ENCODE measurements at places on chromosomes 7 and 10. TPM values are rescaled to one million over a fixed set of nuclear protein-coding genes. Genes with fewer than 3 reads are reported as not detected.

- peak; percentile 27 for DNase-seq
- H3K4me3 ChIP-seq, result no peak overlapping the region
- no peaks in the 10 kb centered on the region for H3K36me3 ChIP-seq
- no peak overlapping the region for H3K27ac ChIP-seq
- H3K27me3 ChIP-seq, result no peaks in the 10 kb centered on the region
- no peaks in the 10 kb centered on the region for H3K4me1 ChIP-seq
Observed at GRCh38 chr10:47444047-47444446, 39.9 kb downstream of the ANXA8 start.

GRCh38 chr7:32905175-32905662 lies 13.7 kb upstream of the KBTBD2 start:
- DNase-seq, result no peak
- no peak overlapping the region for H3K4me3 ChIP-seq
- H3K4me1 ChIP-seq, result no peaks in the 10 kb centered on the region

GRCh38 chr10:79347894-79348639 lies 798 bp downstream of the PPIF start:
- peak; percentile 82 for DNase-seq
- H3K4me1 ChIP-seq, result peaks cover 2% of the 10 kb centered on the region
- peak overlapping the region; percentile 88 for H3K4me3 ChIP-seq
- H3K36me3 ChIP-seq, result no peaks in the 10 kb centered on the region

DNA sequence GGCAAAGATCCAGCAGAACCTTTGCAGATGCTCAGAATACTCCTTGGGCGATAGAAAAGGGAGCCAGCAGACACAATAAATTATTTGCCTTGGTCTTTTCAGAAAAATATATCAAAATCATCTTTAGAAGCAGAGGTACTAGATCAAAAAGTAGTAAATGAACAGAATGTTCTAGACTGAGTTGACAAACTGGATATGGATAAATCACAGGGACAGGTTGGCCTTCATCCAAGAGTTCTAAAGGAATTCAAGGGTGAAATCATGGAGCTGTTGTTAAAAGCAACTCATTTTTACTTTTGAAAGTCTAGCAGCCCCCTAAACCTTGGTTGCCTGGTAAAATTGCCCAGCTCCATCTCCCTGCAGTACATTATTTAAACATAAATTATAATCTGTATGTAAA lies 99.1 kb downstream of the PLCE1 start:
- no peaks in the 10 kb centered on the region for H3K27me3 ChIP-seq
- no peaks in the 10 kb centered on the region for H3K4me1 ChIP-seq
- H3K36me3 ChIP-seq, result no peaks in the 10 kb centered on the region

DNA sequence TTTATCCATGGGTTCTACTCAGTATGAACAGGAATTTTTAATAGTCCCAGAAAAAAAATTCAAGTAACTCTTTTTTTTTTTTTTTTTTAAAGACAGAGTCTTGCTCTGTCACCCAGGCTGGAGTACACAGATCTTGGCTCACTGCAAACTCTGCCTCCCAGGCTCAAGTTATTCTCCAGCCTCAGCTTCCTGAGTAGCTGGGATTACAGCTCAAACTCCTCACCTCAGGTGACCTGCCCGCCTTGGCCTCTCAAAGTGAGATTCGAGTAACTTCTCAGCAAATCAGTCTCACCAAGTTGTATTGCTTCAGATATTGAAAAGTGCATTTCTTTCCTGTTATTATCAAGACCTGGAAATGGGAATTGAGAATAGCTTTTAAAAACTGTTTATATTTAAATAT lies 281.2 kb upstream of the MINDY3 start:
- H3K27me3 ChIP-seq, result no peaks in the 10 kb centered on the region
- DNase-seq, result no peak
- no peak overlapping the region for H3K4me3 ChIP-seq
- H3K36me3 ChIP-seq, result no peaks in the 10 kb centered on the region
- no peak overlapping the region for H3K27ac ChIP-seq

The LRRD1 gene
- total RNA-seq, result not detected

The ELN gene
- 15.9 TPM for total RNA-seq

- no peak overlapping the region for H3K4me3 ChIP-seq
- H3K27ac ChIP-seq, result no peak overlapping the region
- H3K36me3 ChIP-seq, result no peaks in the 10 kb centered on the region
- H3K27me3 ChIP-seq, result no peaks in the 10 kb centered on the region
- DNase-seq, result no peak
Observed at GRCh38 chr7:129607471-129608120, 3.9 kb upstream of the NRF1 start.

The GPRIN2 gene
- total RNA-seq, result 39.9 TPM

The UCMA gene
- not detected for total RNA-seq

DNA sequence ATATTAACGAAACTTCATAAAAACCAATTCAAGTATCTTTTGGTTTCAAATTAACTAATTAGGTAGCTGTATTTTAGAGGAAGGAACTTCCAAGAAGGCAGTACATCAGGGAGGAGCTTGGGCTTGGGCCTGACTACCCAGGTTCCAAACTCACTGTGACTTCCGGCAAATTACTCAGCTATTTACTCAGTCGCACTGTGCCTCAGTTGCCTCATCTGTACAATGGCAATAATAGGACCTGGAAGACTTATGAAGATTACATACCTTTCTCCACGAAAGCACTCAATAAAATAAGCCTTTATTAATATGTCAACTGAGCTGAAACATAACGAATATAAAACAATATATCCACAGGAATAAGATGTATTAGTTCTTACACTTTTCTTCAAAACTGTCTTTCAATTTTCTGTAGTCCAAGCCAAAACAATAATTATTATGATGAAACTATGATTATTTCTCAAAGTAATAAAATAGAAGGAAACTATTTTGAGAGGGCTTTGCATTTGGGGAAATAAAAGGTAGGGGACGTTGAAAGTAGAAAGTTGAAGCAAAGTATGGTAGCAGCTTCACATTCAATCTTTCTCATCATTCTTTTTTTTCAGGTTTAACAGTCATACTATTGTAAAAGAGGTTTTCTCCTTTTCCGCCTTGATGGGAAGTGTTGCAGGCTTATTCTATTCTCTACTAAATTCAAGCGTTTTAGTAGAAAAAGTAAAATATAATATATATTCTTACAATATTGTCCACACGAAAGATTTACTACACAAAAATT lies 10.5 kb upstream of the EBLN1 start:
- H3K36me3 ChIP-seq, result no peaks in the 10 kb centered on the region
- no peaks in the 10 kb centered on the region for H3K27me3 ChIP-seq
- H3K4me1 ChIP-seq, result no peaks in the 10 kb centered on the region

- H3K27me3 ChIP-seq, result no peaks in the 10 kb centered on the region
- H3K4me3 ChIP-seq, result no peak overlapping the region
- H3K4me1 ChIP-seq, result peaks cover 9% of the 10 kb centered on the region
- no peaks in the 10 kb centered on the region for H3K36me3 ChIP-seq
Observed at GRCh38 chr7:137970253-137970975, 31.5 kb downstream of the CREB3L2 start.

DNA sequence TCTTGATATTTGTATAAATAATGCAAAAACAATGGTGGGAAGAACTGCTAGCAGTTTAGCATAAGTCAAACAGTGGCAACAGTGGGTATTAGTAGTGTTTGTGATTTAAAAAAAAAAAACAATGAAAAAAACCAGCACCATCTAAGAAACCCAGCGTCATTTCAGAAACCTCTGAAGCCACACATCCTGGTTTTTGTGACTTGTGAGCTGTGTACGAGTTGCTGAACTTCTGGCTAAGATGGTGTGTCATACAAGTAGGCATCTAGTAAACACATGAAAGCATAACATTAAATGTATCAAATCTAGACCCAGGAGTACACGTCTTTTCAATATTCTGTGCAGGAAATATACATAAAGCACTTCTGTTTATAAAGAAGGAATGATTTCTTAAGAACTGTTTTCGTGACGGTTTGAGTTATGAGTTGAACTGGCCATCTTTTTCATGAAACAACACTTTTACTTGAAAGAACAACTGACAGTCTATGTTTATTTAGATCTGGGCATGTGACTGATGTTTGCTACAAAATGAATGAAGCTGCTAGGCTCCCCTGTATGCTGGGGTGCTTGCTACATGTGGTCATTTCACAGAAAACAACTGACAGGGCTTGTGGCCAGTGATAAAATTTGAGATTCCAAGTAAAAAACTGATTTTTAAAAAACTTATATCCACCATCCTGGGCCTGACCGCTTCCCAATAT lies 143.5 kb downstream of the PIP4K2A start:
- H3K27me3 ChIP-seq, result no peaks in the 10 kb centered on the region
- no peak for DNase-seq
- no peak overlapping the region for H3K27ac ChIP-seq
- no peak overlapping the region for H3K4me3 ChIP-seq
- H3K36me3 ChIP-seq, result no peaks in the 10 kb centered on the region
- no peaks in the 10 kb centered on the region for H3K4me1 ChIP-seq

DNA sequence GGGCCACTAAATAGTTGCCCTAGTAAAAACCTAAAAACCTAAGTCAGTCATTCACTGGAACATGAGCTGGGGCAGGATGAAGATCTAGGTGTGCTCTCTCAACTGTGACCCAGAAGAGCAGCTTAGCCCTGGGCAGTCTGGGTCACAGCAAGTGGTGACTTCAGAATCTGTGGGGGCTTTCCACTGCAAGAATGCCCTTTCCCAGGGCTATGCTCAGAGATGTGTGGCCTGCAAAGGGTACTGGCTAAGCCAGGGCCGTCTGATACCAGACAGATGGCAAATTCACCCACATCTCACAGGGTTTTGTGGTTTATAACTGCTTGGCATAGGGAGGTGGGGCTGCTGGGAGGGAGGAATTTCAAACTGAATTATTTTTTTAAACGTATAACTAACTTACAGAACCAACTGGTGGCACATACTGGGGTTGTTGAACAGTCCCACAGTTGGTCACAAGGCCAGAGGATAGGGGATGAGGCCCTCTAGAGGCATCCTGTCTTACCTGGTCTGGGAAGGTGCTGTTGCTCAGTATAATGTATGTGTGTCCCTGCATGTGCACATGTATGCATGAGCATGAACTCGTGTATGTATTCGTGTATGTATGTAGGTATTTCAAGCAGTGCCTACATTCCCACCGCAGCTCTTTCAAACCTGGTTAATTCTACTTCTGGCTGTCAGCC lies 63.2 kb downstream of the PRPF18 start:
- peaks cover 58% of the 10 kb centered on the region for H3K36me3 ChIP-seq
- H3K4me3 ChIP-seq, result no peak overlapping the region
- H3K27ac ChIP-seq, result no peak overlapping the region

DNA sequence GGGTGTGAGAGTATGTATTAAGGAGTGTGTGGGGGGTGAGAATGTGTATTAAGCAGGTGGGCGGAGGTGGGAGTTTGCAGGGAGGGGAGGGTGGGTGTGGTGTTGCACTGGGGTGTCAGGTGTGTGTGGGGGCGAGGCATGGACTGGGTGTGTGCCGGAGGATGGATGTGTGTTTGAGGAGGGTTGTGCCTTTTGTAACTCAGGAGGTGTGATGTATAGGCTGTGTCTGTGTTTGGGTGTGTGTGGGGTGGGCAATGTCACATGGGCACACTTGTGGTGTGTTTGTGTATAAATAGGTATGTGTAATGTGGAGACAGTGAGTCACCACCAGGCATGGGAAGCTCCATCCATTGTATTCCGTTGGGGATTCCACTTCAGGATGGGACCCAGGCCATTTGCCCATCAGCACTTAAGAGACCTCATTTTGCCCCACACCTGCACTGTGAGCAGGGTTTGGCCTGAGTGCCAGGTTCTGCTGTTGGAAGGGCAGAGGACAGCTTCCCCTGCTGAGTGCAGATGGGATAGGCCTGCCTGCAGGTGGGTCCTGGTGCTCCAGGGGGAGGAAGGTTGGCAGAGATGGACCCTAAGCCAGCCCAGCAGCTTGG lies 5.8 kb downstream of the UNC5B start:
- peak overlapping the region; percentile 21 for H3K27ac ChIP-seq
- no peaks in the 10 kb centered on the region for H3K27me3 ChIP-seq
- peak overlapping the region; percentile 57 for H3K4me3 ChIP-seq
- H3K4me1 ChIP-seq, result no peaks in the 10 kb centered on the region

GRCh38 chr7:106717254-106717954 lies 56.4 kb upstream of the CCDC71L start:
- H3K4me1 ChIP-seq, result peaks cover 2% of the 10 kb centered on the region
- no peaks in the 10 kb centered on the region for H3K36me3 ChIP-seq
- H3K27me3 ChIP-seq, result no peaks in the 10 kb centered on the region
- H3K27ac ChIP-seq, result peak overlapping the region; percentile 27
- DNase-seq, result no peak
- H3K4me3 ChIP-seq, result no peak overlapping the region

The BLNK gene
- 50.6 TPM for total RNA-seq

DNA sequence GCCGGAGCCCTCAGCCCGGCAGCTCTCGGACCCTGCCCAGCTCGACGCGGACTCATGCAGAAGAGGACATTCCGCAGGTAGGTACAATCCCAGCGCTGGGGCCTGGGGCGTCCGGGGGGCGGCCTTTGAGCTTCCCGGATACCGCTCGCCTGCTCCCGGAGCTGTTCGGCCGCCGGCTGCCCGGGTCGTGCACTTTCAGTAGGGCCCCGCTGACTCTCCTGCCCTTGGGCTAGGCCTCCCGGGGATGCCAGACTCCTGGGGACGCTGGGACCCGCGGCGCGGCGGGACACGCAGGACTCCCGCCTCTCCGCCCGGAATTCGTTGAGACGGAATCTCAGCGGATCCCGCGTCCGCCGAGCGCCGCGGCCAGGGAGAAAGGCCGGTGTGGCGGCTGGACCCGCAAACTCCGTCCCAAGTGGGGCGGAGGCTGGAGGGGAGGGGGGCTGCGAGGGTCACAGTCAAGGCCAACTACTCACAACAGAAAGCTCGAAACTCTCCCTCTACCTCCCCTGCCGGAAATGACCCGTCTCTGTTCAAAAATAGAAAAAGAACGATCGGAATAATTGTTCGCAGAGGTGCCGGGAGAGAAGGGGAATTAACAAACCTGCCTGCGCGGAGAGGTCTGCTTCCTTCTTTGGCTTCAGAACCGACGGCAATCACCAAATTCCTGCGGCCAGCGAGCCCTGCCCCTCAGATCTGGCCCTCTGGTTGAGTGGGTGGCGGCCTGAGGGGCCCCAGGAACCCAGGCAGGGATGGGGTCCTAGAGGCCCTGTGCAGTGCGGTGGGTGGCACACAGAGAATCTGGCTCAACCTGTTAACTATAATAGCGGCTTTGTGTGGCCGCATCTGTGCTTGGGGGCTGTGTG lies 9.2 kb downstream of the TLX1 start:
- peak; percentile 37 for DNase-seq
- no peaks in the 10 kb centered on the region for H3K4me1 ChIP-seq
- no peak overlapping the region for H3K27ac ChIP-seq
- no peaks in the 10 kb centered on the region for H3K36me3 ChIP-seq
